ENCODE measurements at places on chromosomes 7 and 10. TPM values are rescaled to one million over a fixed set of nuclear protein-coding genes. Genes with fewer than 3 reads are reported as not detected.

Gene ZNF783
- 17.5 TPM for total RNA-seq

Gene TRIM50
- 0.30 TPM for total RNA-seq

- peaks cover 7% of the 10 kb centered on the region for H3K4me1 ChIP-seq
- H3K36me3 ChIP-seq = no peaks in the 10 kb centered on the region
- no peak overlapping the region for H3K4me3 ChIP-seq
- peak overlapping the region; percentile 66 for H3K27ac ChIP-seq
- DNase-seq = no peak
Measured at GRCh38 chr7:20220293-20220761, 3.1 kb upstream of the MACC1 start.

DNA sequence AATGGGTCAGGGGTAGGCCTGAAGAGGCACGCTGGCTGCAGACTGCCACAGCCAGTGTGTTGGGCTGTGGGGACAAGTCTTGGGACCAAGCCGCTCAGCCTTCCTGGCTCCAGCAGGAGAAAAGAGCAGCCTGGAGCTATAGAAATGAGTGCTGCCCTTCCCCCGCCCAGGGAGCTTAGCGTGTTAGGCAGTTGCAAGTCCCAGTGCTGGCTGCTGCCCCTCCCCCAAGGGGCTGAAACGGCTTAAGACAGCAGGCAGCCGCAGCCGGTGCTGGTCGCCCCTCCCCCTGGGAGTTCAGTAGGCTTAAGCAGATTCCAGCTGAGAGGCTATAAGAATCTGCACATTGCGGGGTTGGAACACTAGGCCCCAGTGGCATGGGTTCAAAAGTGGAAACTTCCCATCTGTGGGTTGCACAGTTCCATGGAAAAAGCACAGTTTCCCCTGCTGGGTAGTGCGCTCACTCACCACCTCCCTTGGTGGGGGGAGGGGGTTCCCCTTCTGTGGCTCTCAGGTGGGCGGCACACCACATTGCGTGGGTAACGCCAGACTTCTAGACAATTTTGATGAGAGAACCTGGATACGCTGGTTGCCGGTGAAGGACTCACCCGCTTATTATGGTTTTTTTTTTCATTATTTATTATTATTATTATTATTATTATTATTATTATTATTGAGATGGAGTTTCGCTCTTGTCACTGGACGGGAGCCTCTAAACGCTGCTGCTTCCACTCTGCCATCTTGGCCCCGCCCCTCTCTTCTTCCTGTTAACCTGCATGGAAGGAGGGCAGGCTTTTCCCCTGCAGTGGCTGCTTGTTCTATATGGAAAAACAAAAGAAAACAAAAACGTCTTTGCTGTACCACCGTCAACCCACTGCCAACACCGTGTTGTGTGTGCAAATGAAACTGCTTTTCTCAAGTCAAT, 151.1 kb downstream of the CXCL12 start:
- no peaks in the 10 kb centered on the region for H3K36me3 ChIP-seq
- no peak for DNase-seq
- no peaks in the 10 kb centered on the region for H3K27me3 ChIP-seq
- H3K4me3 ChIP-seq = no peak overlapping the region
- no peak overlapping the region for H3K27ac ChIP-seq
- H3K4me1 ChIP-seq = no peaks in the 10 kb centered on the region

- H3K4me3 ChIP-seq = no peak overlapping the region
- H3K4me1 ChIP-seq = no peaks in the 10 kb centered on the region
- no peaks in the 10 kb centered on the region for H3K27me3 ChIP-seq
- DNase-seq = no peak
- H3K36me3 ChIP-seq = no peaks in the 10 kb centered on the region
Measured at GRCh38 chr7:134098072-134098471, 29.1 kb upstream of the LRGUK start.

DNA sequence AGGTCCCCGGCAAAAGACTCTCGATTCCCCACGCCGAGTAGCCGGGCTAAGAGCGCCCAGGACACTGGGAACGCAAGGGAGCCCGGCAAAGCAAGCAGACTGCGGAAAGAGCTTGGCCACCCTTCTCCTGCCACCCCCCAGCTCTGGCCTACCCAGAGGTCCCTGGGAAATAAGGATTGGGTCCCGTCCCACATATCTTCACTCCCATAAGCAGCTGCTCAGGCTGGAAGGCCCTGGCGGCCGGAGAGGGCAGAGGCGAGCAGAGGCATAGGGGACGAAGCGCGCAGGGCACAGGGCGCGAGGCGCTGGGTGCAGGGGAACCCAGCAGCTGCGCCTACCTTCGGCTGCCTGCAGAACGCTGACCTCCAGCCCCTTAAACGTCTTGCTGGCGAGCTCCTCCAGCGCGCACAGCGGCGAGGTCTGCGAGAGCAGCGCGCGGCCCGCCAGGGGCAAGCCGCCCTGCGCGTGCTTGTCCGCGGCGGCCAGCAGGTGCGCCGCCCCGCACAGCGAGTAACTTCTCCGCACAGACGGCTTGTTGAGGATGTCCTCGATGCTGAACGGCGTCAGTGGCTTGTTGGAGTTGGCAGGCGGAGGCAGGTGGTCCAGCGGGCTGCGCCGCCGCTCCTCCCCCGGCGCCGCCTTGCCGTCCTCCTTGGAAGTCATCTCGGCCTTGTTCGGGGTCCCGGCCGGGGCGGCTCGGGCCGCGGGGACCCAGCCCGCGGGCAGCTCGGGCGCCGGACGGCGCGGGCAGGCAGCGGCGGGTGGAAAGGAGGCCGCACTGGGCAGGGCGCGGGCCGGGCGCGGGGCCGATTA, 904 bp downstream of the LBX1 start:
- H3K27ac ChIP-seq = no peak overlapping the region
- no peaks in the 10 kb centered on the region for H3K36me3 ChIP-seq
- peaks cover 70% of the 10 kb centered on the region for H3K4me1 ChIP-seq
- no peak for DNase-seq

DNA sequence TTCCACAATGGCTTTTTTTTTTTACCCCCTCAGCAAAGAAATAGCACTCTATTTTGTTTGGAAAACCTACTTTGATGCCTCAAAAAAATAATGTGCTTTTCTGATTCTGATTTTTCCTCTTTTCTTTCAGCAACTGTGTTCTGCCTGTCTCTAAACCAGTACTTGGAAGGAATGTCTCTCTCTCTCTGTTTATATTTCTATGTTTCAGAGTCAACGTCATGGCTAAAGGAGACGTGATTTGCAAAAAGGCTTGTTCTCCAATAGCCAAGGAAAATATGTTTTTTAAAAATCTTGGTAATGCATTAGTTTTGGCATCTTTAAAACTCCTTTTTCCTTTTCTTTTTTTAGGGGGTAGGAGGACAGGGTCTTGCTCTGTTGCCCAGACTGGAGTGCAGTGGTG, 56.0 kb upstream of the SDK1 start:
- H3K4me3 ChIP-seq = no peak overlapping the region
- DNase-seq = no peak
- H3K4me1 ChIP-seq = no peaks in the 10 kb centered on the region
- H3K36me3 ChIP-seq = no peaks in the 10 kb centered on the region

DNA sequence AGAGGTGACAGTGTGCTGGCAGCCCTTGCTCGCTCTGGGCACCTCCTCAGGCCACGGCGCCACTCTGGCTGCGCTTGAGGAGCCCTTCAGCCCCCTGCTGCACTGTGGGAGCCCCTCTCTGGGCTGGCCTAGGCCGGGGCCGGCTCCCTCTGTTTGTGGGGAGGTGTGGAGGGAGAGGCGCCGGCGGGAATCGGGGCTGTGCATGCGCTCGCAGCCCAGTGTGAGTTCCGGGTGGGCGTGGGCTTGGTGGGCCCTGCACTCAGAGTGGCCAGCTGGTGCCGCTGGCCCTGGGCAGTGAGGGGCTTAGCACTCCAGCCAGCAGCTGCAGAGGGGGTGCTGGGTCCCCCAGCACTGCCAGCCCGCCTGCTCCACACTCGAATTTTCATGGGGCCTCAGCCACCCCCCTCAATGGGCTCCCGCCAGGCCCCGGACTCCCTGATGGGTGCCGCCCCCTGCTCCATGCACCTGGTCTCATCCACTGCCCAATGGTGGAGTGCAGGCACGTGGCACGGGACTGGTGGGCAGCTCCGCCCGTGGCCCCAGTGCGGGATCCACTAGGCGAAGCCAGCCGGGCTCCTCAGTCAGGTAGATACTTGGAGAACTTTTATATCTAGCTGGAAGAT, 96.7 kb upstream of the BET1 start:
- no peak overlapping the region for H3K4me3 ChIP-seq
- DNase-seq = no peak
- H3K4me1 ChIP-seq = no peaks in the 10 kb centered on the region
- H3K27ac ChIP-seq = no peak overlapping the region
- no peaks in the 10 kb centered on the region for H3K27me3 ChIP-seq
- no peaks in the 10 kb centered on the region for H3K36me3 ChIP-seq

GRCh38 chr10:72545546-72545945, 80.3 kb downstream of the MICU1 start:
- H3K27ac ChIP-seq = no peak overlapping the region
- DNase-seq = no peak
- no peaks in the 10 kb centered on the region for H3K4me1 ChIP-seq
- H3K27me3 ChIP-seq = no peaks in the 10 kb centered on the region
- H3K4me3 ChIP-seq = no peak overlapping the region
- H3K36me3 ChIP-seq = peaks cover 47% of the 10 kb centered on the region

- no peak overlapping the region for H3K27ac ChIP-seq
- peaks cover 12% of the 10 kb centered on the region for H3K36me3 ChIP-seq
- no peaks in the 10 kb centered on the region for H3K4me1 ChIP-seq
Measured at GRCh38 chr10:24495666-24496460, 227.8 kb downstream of the ARHGAP21 start.

- peaks cover 5% of the 10 kb centered on the region for H3K27me3 ChIP-seq
- H3K4me1 ChIP-seq = no peaks in the 10 kb centered on the region
- no peak overlapping the region for H3K4me3 ChIP-seq
- H3K36me3 ChIP-seq = no peaks in the 10 kb centered on the region
Measured at GRCh38 chr10:42998481-42999384, 78.1 kb upstream of the RET start.

GRCh38 chr7:106517508-106517907, 143.4 kb downstream of the CCDC71L start:
- no peaks in the 10 kb centered on the region for H3K27me3 ChIP-seq
- H3K36me3 ChIP-seq = no peaks in the 10 kb centered on the region
- no peak for DNase-seq
- H3K27ac ChIP-seq = no peak overlapping the region
- H3K4me3 ChIP-seq = no peak overlapping the region

- no peak overlapping the region for H3K27ac ChIP-seq
- no peaks in the 10 kb centered on the region for H3K36me3 ChIP-seq
- H3K27me3 ChIP-seq = no peaks in the 10 kb centered on the region
- H3K4me1 ChIP-seq = no peaks in the 10 kb centered on the region
- DNase-seq = no peak
- H3K4me3 ChIP-seq = no peak overlapping the region
Measured at GRCh38 chr7:94602181-94602580, 53.8 kb downstream of the SGCE start.

Gene TAC1
- 1.1 TPM for total RNA-seq

GRCh38 chr10:73647211-73647874, 6.1 kb upstream of the MYOZ1 start:
- peak; percentile 86 for DNase-seq
- no peaks in the 10 kb centered on the region for H3K36me3 ChIP-seq
- H3K4me3 ChIP-seq = peak overlapping the region; percentile 80
- H3K4me1 ChIP-seq = peaks cover 27% of the 10 kb centered on the region
- peak overlapping the region; percentile 14 for H3K27ac ChIP-seq

Gene C10orf95
- 7.1 TPM for total RNA-seq

Gene MUC3A
- not detected for total RNA-seq

Gene LMTK2
- 36.7 TPM for total RNA-seq

GRCh38 chr7:22125436-22125835, 179.7 kb upstream of the CDCA7L start:
- no peak for DNase-seq
- H3K27me3 ChIP-seq = no peaks in the 10 kb centered on the region
- peaks cover 30% of the 10 kb centered on the region for H3K36me3 ChIP-seq
- H3K4me1 ChIP-seq = no peaks in the 10 kb centered on the region
- H3K27ac ChIP-seq = no peak overlapping the region

- peaks cover 5% of the 10 kb centered on the region for H3K27me3 ChIP-seq
- H3K4me1 ChIP-seq = no peaks in the 10 kb centered on the region
- no peaks in the 10 kb centered on the region for H3K36me3 ChIP-seq
- no peak overlapping the region for H3K27ac ChIP-seq
- no peak for DNase-seq
- H3K4me3 ChIP-seq = no peak overlapping the region
Measured at GRCh38 chr7:142568435-142569097, 180.7 kb upstream of the PRSS1 start.

DNA sequence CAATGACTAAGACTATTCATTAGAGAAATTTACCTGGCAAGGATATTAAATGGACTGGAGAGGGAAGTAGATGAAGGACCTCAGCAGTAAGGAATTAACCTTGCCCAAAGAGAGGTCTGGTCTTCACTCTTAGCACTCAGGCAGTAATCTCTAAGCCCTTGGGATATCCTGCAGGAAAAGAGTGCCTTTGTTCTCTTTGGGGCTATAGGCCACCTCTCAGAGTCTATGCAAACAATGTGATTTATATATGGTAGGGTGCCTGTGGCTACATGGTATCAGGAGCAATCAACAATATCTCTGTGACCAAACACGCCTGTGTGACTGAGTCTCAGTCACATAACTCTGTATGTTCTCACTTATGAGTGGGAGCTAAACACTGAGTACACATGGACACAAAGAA, 154.7 kb upstream of the CDK1 start:
- no peaks in the 10 kb centered on the region for H3K4me1 ChIP-seq
- H3K27me3 ChIP-seq = no peaks in the 10 kb centered on the region
- H3K4me3 ChIP-seq = no peak overlapping the region
- no peak overlapping the region for H3K27ac ChIP-seq
- no peaks in the 10 kb centered on the region for H3K36me3 ChIP-seq

Gene CYP3A4
- total RNA-seq = 7.8 TPM

GRCh38 chr10:24762161-24762924, 38.7 kb upstream of the ARHGAP21 start:
- H3K4me3 ChIP-seq = no peak overlapping the region
- H3K27ac ChIP-seq = no peak overlapping the region
- H3K27me3 ChIP-seq = no peaks in the 10 kb centered on the region
- no peak for DNase-seq
- no peaks in the 10 kb centered on the region for H3K4me1 ChIP-seq
- no peaks in the 10 kb centered on the region for H3K36me3 ChIP-seq
